Inflammatory macrophage treated with lipopolysaccharide for 1 hour (primary cell): ENCODE measurements at places on chromosomes 4 and X.
A peak's percentile ranks its signal among the peaks of the same experiment; 100 is the strongest.

DNA sequence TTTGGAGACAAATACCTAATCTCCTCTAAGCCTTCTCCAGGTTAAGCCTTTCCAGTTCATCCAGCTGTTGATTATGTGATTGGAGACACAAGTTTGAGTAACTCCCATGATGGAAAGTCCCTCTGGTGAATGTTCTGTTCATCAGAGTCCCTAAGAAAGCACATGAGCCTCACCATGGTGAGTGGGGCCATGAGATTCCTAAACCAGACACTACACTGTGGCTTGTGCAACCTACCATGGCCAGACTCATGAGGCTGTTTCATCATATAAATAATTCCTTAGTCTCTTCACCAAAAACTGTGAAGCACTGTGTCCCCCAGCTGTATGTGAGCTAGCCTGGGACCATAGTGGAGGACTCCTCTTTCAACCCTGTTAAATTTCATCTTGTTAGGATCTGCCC, 14.4 kb downstream of the PKD2 start:
- DNase-seq, result peak; percentile 93

DNA sequence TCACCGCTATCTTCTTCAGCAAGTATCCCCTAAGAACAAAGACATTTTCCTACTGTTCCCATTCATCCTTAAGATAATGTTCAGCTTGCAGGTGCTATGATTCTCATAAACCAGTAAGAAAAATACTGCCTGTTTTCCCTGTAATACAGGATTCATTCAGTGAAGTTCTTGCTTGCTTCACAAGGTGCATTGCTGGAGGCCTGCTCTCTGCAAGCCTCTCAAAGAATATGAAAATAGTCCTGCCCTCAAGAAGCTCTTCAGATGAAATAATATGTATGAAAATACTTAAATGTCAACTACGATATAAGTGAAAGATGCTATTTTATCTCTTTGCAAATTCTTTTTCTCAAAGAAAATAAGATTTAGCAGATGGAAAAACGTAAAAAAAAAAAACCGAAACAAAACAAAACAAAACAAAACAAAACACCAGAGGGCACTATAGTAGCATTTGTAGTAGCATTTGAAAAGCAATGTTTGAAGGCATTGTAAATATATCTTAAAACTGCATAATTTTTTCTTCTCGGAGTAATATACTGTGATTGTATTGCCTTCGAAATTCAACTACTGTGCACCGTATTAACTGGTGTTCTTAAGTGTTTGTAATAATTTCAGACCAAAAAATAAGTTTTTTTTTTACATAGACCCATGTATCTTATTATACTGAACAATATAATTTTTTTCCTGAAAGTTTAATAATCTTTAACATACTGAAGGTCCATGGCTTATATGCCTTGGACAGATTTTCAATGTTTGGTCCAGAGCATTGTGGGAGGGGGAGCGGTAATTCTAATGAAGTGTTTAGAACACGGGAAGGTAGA, 26.0 kb downstream of the ADH4 start:
- peak; percentile 29 for DNase-seq

DNA sequence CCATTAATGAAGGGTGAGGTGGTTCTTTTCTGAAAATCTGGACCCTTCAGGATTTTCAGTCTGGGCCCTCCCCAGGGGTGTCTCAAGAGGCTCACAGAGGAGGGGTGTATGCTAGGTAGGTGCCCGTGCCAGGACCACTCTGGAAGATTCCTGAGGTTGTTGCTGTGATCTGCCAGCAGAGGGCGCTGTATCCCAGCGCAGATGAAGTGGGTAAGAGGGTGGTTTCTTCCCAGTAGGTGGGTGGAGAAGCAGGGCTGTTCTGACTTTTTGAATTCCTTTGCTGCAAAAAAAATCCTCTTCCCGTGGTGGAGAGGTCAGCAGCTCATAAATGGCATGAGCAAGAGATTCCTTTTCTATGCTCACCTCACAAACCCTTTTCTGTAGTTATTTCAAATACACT, 51.1 kb downstream of the SCML1 start:
- no peak for DNase-seq

- DNase-seq, result no peak
These were observed 65.3 kb downstream of the ELOVL6 start for GRCh38 chr4:110132816-110133719.

DNA sequence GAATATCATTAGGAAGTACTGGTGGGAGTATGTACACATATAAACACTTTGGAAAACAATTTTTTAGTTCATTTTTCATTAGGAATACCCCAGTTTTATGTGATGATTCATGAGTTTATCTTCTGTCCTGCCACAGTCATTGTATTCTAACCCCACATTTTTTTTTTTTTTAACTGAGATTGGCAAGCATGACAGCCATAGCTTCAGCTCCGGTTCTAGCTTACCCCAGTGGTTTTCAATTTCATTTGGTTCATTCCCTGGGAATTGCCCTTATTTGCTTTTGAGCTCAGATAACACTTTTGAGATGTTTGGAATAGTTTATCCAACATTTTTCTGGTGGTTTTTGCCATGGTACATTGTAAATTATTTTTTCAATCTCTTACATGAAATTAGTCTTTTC, 21.0 kb upstream of the FMR1 start:
- no peak for DNase-seq

DNA sequence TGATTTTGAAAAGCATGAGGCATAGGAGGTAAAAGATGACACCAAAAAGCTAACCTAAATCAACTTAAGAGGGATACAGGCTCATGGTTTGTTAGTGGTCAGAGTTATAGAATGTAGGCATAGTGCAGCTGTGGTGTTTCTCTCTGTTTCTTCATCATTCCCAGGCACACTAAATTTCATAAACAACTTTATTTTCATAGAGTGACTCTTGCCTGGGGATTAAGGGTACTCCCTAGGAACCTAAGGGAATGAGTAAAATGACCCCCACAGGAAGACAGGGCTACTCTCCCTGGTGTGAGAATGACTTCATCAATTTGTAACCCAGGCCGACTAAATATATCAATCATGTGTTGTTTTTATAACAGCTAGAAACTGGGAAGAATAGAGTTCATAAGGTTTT, 11.1 kb downstream of the FABP2 start:
- no peak for DNase-seq

DNA sequence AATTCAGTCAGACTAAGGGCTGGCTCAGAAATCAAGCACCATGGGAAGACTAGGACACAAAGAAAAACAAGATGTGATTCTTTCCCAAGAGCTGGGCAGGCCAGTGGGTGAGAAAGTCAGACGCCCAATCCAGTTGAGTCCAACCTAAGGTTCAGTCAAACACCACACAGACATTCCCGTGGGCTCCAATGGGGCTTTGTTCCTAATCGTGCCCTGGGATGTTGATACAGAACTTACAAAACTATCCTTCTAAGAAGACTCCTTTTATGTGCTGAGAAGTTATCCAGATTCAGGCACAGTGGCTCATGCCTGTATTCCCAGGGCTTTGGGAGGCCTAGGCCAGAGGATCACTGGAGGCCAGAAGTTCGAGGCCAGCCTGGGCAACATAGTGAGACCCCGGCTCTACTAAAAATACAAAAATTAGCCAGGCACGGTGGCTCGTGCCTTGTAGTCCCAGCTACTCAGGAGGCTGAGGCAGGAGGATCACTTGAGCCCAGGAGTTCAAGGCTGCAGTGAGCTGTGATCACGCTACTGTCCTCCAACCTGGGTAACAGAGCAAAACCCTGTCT, 3.7 kb downstream of the BLOC1S4 start:
- no peak for DNase-seq

GRCh38 chr4:6319530-6320150, 50.0 kb downstream of the WFS1 start:
- DNase-seq, result no peak

- no peak for DNase-seq
These were observed 23.7 kb downstream of the RP2 start for GRCh38 chrX:46860557-46860956.

DNA sequence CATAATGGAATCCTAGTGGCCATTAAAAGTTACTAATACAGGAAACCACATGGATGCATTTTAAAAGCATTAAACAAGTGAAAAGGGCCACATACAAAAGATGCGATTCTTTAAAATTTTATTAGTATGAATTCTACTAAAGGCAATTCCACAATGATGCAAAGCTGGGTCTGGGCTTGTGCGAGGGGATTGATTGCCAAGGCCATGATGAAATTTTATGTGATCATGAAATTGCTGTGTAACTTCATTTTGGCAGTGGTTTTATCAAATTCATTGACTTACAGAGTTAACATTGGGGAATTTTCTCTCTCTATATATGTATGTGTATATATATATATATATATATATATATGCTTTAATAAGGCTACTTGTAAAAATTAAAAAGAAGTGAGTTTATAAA, 1142.5 kb upstream of the IGFBP7 start:
- no peak for DNase-seq

GRCh38 chr4:159682996-159683395, 580.1 kb downstream of the RAPGEF2 start:
- no peak for DNase-seq

GRCh38 chr4:170106900-170107299, 17.1 kb upstream of the AADAT start:
- DNase-seq, result no peak

- no peak for DNase-seq
These were observed 127.9 kb downstream of the SLC39A8 start for GRCh38 chr4:102217345-102217744.

DNA sequence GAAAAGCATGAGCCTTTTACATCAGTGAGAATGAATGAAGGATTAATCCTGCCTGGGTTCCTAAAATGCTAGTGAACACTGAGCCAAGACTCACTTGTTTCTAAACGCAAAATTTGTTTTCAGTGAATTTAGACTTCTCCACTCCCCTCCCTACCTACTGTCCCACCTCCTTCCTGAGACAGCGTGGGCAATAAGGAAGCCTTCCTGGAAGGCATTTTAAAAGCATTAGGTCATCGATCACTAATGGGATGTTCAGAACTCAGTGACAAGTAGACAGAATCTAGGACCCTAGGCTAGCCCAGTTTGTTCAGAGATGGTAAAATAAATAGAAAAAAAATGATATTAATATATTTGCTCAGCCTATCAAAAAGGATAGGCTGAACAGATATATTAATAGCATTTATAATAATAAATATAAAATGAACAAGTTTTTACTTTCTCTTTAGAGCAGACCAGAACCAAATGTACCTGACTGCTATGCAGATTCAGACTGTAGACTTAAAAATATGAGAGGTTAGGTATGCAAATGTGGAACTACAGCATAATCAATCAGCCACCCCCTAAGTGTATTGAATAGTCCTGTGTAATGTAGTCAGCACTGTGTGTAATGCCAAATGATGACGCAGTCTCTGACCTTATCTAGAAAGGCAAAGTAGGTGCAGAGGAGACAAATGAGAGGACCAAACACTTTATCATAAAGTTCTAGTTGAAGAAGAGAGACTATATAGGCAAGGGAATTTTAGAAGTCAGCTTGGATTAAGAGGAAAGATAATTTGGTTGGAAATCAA, 331.1 kb downstream of the GPAT3 start:
- DNase-seq, result no peak

DNA sequence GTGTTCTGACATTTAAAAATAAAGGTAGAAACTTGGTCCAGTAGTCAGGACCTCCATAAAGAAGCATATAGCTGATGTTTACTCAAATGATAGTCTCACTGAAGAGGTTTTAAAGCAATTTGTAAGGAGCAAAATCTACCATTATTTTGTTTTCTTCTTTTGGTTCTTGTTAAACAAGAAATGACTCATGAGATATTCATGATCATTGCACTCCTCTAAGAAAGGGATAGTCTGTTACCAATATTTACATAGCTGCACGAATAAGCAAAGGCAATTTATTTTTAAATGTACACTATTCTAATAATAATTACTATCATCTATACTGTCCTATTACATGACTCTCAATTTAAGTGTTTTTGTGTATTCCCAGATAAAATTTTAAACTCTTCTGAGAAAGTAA, 397.9 kb downstream of the FAM47B start:
- no peak for DNase-seq

- DNase-seq, result no peak
These were observed 1030.3 kb upstream of the LCORL start for GRCh38 chr4:19051831-19052230.

DNA sequence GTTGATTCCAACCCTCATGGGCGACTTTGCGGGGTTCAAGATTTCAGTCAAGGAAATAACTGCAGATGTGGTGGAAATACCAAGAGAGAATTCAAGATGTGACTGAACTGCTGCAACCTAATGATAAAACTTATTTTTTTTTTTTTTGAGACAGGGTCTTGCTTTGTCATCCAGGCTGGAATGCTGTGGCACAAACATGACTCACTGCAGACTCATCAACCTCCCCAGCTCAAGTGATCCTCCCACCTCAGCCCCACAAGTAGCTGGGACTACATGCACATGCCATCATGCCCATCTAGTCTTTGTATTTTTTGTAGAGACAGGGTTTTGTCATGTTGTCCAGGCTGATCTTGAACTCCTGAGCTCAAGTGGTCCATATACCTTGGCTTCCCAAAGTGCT, 19.5 kb upstream of the WDFY3 start:
- DNase-seq, result no peak

DNA sequence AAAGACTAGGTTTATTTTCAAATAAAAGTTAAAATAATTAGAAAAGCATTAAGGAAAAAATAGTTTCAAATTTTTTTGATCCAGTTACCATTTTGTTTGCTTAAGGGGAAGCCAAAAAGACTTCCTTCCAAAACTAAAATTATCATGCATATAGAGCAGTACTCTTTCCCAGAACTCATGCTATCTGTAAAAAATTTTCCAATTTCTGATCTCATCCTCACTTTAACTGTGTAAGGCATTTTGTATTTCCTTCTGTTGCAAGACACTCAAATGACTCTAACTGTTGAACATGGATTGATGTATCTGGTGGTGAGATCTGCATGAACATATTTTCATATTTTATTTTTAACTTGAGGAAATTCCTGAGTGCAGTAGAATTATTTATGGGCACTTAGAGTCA, 150.1 kb downstream of the ADAM29 start:
- DNase-seq, result no peak

GRCh38 chr4:105436414-105436813, 37.4 kb downstream of the PPA2 start:
- DNase-seq, result no peak

DNA sequence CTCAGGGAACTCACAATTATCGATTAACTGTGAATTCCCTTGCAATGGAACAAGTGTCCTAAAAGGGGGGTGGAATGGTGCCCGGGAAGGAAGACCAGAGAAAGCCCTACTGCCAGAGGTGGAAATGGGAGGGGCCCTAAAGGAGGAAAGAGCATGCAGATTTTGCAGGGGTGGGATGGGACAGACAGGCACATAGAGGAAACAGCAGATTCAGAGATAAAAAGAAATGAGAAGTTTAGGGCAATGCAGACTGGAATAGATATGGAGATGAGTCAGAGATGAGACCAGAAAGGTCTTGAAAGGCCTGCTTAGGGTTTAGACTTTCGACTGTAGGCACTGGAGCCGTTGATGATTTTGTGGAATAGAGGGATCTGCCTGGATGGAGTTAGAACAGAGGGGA, 57.4 kb upstream of the PITX2 start:
- DNase-seq, result no peak

- DNase-seq, result no peak
These were observed 227.4 kb downstream of the MAPK10 start for GRCh38 chr4:86132468-86132867.

- DNase-seq, result no peak
These were observed 5.7 kb downstream of the GUCY1A1 start for GRCh38 chr4:155672342-155672741.
